HS-27A (cell line): ENCODE measurements at places on chromosomes 2 and 18.

- no peak for DNase-seq
These were observed 18.9 kb downstream of the SAG start for GRCh38 chr2:233326500-233326899.

DNA sequence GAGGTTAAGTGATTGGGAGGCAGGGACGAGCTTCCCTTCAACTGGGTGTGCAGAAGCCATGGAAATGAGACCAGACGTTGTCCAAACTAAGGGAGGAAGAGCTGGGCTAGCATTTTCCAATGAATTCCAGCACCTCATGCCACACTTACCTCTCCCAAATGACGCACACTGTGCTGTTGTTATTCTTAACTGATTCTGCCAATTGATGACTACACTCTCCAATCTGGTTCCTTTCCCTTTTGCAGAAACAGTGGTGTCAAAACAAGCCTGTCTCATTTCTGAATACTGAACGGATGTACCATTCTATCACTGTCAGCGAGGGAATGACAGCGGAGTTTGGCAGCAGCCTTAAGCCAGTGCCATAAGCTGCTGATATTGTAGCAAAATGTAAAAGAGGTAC lies 380.5 kb upstream of the HNRNPA3 start:
- no peak for DNase-seq

GRCh38 chr2:210442878-210443277 lies 33.7 kb downstream of the LANCL1 start:
- DNase-seq, result no peak

- DNase-seq, result no peak
These were observed 19.6 kb downstream of the CERS6 start for GRCh38 chr2:168475636-168476035.

DNA sequence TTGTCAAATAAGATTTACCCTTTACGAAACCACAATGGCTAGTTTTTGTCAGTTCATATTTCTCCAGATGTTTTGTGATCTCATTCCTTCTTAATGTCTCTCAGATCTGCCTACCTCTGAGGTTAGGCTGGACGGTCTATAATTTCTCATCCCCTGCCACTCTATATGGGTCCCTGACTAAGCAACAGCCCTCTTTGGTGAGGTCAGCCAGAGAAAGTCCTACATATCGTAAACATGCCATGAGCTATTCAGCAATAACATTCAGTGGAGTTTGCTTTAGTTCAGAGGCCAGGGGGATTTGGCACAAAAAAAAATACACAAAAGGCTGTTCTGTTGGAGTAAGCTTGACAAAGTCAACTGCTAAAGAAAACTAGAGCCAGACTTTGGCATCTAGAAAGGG lies 192.1 kb upstream of the NCKAP5 start:
- no peak for DNase-seq

- no peak for DNase-seq
These were observed 40.1 kb downstream of the TMEM17 start for GRCh38 chr2:62465741-62466502.

DNA sequence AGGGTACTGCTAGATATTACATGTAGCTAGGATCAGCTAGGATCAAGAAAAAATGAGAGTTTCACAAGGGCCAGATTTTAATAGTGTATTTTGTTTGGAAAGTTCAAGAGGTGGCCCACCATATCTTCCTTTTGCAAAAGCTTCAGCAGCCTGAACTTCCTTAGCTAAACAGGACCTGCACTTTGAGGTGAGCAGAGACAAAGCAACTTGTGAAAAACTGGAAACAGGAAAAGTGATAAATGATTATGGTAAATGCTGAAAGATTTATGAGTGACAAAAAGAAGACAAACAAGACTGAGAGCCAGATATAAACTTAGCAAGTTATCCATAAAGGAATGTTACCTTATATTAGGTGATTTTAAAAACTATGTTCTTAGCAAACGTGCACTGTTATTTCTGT lies 123.6 kb downstream of the ZNF521 start:
- DNase-seq, result no peak

GRCh38 chr2:144414324-144414845 lies 105.5 kb downstream of the ZEB2 start:
- no peak for DNase-seq

DNA sequence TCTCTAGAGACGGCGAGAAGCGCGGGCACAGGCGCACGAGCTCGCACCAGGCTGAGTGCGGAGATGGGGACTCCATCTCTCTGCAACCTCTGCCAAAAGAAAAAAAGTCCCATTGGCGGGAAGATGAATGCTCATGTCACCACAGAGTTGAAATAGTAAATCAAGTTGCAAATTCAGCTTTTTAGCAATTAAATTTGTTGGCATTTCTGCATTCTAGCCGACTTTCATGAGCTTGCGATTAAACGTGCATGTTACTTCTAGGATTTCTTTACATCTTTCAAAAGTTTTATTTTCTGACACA lies 588 bp downstream of the CHAC2 start:
- no peak for DNase-seq

GRCh38 chr2:3476321-3476984 lies 42.9 kb downstream of the ADI1 start:
- no peak for DNase-seq

DNA sequence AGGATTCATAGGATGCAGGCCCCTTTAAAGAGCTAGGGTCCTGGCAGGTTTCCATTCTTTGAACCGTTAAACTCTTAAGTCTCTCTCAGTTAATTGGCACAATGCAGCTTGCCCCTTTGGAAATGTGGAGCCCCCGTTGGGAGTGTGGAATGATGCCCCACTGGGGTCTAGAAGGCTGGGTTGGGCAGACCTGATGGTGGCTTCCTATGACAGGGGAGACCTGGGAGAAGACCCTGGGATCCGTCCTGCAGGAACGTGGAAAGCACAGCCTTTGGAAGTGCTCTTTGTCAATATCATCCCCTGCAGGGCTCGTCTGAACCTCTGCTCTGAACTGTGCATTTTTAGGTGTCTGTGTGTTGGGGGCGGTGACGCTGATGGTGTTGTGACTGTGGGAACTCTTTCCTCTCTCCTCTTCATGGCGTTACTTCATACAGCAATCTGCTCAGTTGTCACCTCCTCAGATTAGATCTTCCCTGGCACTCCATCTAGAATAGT lies 190.6 kb downstream of the MYCN start:
- no peak for DNase-seq

DNA sequence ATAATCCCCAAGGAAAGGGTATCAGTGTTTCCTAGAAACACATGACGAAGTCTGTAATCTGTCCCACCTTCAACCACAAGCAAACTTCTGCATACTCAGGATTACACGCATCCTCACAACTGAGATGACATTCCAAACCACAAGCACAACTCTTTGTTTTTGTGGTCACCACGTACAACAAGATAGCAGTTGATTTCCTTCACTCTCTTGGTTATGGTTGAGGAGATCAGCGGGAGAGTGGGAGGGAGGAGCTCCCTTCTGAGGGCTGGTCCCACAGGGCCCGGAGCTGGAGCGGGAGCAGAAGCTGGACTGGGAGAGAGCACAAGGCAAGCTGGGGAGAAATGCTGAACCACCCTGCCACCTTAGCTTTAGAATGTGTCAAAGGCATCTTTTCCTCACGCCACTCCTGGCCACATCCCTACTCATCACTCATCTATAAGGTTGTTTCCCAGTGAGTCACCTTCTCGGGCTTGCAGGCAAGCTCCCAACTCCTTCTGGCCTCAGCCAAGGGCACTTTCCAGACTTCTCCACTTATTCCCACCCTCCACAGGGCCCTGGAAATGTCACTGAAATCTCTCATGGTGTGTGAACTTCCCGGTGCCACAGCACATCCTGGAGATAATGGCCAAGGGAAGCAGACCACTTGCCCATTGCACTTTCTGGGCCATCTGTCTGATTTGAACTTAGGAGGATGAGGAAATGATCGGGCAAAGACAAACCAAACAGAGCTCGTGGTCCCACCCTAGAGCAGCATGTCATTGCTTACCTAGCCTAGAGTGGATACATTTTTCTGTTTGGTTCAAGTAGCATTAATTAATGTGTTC lies 98.9 kb upstream of the LGALSL start:
- DNase-seq, result no peak

DNA sequence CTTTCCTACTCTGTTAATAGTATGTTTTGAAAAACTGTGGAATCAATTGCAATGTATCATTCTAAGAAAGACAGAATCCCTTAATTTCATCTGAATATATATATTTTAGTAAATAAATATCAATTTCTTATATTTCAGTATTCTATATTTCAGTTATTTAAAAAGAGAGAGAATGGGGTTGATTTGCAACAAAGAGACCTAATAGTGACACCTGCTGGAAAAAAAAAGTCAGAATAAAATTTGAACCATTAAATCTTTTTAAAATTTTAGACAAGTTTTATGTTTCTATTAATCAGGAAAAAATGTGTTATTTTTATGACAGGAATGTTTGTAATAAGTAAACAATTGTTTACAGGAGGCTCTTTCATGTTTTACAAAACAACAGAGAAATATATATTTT lies 20.7 kb upstream of the CCNT2 start:
- DNase-seq, result no peak

DNA sequence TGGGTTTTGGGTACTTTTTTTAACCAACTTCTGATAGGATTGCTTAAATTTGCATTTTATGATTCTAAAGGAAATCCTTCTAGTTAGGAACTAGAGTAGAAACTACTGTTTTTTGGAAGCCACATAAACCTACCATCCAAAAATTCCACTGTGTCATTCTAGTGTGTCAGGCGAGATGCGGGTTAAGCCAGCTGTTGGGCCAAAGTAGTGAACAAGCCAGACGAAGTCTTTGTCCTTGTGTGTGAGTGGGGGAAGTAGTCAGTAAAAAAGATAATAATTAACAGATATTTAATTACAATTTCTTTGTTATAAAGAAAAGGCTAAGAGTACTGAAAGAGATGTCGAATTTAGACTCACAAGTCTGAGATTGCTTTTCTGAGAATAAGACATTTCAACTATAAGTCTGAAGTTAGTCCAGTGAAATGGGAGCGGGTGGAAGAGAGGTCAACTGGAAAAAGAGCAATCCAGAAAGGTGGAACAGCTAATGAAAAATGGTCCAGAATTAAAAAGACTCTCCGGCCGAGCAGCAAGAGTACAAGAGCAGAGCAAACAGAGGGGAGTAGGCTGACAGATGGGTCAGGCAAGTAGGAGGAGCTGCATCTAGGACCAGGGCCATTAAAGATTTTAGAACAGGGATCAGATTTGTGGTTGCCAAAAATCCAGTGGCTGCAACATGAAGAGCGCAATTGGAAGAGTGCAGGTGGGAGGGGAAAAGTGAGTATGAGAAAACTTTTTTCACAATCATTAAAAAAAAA lies 1.5 kb downstream of the EPB41L5 start:
- no peak for DNase-seq

DNA sequence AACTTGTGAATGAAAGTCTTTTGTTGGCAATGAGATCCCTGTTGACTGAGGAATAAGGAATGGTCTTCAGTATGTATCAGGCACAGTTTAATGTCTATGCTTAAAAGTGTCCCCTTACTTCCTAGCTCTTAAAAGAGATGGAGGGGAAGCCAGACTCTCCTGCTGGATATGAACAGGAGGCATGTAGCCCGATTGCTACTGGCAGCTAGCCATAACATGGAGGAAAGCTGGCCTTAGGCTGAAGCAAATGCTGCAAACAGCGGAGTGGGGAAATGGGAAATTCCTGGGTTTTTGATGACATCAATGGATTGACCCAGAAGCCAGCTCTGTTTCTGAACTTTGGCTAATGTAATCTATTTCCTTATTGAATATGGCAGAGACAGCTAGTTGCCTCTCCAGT lies 266.1 kb downstream of the SLC4A3 start:
- no peak for DNase-seq

- DNase-seq, result no peak
These were observed 201.1 kb downstream of the SP3 start for GRCh38 chr2:173764094-173764493.

DNA sequence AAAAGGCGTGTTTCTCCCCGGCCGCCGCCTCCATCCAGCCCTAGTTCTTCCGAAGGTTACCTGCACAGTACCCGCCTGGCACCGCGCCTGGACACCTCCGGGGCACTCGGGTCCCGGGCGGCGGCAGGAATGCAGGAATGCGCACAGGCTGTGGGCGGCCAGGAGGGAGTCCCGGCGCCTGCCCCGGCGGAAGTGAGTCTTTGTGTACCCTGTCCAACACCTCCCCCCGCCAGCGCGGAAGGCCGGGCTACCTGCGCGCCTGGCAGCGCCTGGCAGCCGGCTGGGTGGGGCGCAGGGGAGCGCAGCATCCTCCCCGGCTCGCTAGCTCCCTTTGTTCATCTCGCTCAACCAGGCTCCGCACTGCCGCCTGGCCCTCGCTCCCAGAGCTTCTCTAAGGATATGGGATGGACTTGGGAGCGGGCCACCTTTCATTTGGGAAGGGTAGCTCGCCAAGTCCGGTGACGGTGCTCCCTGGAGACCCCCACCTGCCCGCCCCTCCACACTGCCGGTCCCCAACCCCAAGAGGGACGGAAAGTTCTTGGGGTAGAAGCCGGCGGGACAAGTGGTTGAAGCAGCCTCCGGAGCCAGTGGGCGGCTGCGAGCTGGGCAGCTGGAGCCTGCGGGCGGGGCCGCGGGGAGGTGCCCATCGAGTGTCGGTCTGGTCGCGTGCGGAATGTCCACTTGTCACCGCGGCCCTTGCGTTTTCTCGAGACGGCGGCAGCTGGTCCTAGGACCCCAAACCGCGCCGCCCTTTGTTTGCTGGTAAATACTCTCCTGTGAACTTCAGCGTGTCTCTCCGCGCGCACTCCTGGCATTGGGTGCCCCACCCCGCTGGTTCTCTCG lies 1.2 kb upstream of the ST6GAL2 start:
- DNase-seq, result peak; percentile 27

DNA sequence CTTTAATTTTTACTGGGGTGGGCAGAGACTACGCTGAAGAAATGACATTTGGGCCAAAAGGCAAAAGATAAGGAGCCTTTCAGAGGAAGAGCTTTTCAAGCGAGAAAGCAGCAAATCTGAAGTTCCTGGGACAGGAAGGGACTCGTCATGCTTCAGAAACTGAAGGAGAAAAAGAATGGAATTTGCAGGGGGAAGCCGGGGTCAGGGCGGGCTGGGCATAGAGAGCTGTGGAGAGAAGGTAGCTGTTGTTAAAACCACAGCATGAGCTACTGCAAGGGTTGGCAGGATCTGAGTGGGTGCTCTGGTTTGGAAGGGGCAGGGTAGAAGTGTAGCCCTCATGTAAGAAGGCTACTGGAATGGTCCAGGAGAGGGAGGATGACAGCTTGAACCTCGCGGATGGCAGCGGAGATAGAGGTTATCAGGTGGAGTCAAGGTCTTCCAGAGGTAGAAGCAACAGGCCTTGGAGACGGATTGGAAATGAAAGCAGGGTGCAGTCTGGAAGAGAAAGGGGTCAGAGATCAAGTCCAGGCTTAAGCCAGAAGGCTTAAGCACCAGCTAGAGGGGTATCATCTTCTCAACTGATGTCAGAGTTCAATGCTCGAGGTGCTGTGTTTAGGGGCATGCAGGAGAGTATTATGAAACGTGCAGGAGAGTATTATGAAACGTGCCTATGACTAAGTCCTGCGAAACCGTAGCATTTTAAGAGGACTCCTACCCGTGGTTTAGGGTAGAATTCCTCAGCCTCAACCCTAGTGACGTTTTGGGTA lies 18.9 kb downstream of the ATP8B1 start:
- DNase-seq, result no peak

- DNase-seq, result peak; percentile 74
These were observed 1.7 kb downstream of the ARHGAP28 start for GRCh38 chr18:6731222-6731596.
